MCF 10A (cell line): ENCODE measurements at places on chromosomes 2 and 18.
A peak's percentile ranks its signal among the peaks of the same experiment; 100 is the strongest.

DNA sequence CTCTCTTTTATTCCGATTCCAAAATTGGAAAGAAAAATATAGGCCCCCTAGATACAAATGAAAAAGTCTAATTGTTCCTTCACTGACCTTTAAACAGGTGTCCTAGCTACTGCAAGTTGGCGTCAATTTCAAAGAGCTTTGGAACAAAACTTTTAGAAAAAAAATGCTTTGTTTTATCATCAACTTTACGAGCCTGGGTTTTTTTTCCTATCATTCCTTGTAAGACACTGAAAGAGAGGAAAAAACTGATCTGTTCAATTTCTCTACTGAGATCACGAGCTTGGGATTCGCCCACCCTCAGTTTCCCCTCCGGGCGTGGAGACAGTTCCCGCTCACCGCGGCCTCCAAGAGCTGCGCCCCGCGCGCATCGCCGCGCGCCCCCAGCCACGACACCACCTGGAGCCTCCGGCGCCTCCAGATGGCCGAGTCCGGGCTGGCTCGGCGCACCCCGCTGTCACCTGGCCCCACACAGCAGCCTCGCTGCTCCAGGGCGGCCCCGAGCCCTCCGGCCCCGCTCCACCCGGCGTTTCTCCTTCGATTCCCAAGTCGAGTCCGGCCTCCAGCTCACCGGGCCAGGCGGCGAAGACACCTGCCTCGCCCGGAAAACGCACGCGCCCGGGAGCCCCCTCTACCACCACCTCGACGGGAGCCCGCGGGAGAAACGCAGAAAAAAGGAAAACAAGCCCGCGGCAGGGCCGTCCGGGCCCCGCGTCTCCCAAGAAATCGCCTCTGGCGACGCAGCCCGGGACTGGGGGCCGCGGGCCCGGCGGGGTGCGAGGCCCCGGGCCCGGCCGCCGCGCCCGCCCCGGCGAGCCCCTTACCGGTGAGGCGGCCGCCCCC is 656 bp downstream of the TBC1D8 start:
- DNase-seq, result no peak

DNA sequence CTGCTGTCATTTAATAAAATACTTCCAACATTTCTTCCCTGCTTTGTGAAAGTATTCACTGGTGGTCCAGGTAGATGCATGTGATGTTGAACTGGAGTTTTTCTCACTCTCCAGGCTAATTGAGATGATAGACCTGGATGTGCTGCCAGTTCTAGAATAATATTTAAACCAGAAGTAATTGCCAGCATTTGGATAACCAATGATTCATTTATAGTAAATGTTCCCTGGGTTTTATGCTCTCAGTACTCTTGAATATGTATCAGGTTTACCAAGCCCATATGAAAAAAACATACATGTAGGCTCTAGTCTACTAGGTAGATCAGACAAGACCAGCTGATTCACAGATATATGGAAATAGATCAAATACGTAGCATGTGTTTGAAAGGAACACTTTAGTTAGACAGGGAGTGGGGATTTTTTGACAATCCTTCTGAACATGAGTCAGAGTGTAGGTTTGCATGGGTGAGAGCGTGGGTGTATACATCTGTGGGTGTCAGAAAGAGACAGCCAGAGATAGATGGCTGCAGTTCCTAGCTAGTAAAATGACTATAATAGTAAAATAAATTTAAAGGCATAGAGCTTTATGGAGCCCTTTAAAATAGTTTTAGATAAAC is 115.1 kb downstream of the NAB1 start:
- DNase-seq, result peak; percentile 23

DNA sequence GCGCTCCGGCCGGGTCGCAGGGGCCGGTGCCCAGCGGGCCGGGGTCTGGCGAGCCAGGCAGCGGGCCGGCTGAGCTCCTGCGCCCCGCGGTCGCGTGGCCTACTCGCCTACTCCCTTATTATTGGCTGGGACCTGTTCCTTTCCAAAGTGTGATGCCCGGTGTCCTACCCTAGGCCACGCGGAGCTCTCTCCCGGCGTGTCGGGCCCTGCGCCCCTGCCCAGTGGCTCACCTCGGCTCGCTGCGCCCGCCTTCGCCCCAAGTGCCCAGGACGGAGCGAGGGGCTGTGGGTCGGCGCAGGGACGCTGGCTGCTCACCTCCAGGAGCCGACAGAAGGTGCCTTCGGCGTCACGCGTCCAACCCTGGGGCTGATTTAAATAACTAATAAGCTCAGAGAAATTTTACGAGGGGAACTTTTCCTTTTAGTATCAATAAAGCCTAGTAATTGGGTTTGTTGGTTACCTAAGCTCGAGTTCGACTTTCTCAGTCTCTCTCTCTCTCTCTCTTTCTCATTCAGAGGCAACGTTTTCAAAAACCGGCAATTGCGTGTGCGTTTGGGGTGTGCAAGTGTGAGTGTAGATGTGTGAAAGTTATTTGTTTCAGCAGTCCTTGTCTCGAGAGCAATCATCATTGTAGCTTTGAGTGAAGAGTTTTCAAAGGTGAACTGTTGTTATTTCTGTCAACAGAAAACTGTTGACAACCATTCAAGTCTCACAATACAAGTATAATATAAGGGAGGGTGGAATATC is 7.0 kb upstream of the SATB2 start:
- no peak for DNase-seq

GRCh38 chr2:217795067-217795466 is 207.7 kb downstream of the TNS1 start:
- no peak for DNase-seq

DNA sequence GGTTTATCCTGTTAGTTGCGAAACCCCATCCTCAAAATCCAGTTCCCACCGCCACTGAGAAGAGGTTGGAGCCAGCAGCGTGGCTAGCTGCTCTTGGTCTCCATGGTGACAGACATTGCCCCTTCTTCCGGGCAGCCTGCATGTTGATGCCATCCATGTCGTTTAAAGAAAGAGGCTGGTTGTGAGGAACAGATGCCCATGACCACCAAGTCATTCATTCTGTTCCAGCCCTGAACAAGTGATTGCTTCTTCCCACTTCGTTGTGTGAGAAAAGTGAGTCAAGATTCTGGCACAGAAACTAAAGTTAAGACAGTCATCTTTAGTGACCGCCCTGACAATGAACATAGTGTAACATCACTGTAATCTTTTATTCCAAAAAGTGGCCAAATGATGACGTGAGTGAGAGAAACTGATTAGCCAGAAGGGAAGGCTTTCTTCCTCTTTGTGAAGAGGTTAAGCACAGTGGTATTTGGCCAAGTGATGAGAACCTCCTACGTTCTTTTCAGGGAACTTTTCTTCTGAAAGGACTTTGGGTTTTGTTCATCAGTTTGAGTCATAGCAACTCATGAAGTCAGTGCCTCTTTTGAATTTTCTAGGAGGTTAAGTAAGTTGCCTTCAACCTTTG is 272.5 kb downstream of the GALR1 start:
- DNase-seq, result no peak

DNA sequence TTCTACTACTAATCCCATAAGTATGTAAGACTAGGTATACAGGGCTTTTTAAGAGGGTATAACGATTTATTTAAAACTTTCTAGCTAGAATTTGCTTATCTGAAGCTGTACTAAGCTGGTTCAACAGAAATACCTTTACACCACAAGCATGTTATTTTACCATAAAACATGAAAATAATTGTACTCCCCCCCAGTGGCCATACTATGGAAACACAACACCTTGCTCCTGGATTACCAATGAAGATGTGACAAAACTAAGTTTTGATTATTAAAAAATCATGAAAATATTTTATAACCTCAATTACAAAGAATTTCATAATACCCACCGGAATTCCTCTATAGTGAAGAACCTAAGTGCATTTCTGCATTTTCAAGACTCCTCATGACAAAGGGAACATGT is 27.3 kb downstream of the LPIN2 start:
- DNase-seq, result peak; percentile 52

- no peak for DNase-seq
These were observed 174.4 kb downstream of the RPIA start for GRCh38 chr2:88865801-88866371.

GRCh38 chr2:134919341-134920210 is 954 bp downstream of the CCNT2 start:
- peak; percentile 44 for DNase-seq

GRCh38 chr2:109345653-109346480 is 216.9 kb downstream of the SH3RF3 start:
- no peak for DNase-seq

GRCh38 chr18:41783065-41783818 is 171.8 kb upstream of the PIK3C3 start:
- no peak for DNase-seq

- no peak for DNase-seq
These were observed 181.4 kb downstream of the DYM start for GRCh38 chr18:49279041-49279440.

DNA sequence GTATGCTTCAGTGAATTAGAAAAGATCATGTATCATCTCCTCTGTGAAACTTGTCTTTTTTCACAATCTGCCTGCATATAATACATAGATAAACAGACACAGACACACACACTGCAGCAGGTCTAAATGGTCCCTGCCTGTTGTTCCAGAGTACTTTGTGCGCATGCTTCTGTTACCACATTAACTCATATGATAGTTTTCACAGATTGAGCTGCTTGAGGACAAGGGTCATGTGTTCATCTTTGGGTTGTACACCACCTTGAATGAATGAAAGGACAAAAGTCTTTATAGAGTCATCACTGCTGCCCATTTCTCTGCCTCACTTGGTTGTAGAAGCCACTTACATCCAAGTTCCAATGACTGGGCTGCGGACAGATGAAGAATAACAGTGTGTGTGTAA is 72.7 kb upstream of the GLS start:
- DNase-seq, result no peak

- no peak for DNase-seq
These were observed 113.7 kb upstream of the NRP2 start for GRCh38 chr2:205568620-205569019.

DNA sequence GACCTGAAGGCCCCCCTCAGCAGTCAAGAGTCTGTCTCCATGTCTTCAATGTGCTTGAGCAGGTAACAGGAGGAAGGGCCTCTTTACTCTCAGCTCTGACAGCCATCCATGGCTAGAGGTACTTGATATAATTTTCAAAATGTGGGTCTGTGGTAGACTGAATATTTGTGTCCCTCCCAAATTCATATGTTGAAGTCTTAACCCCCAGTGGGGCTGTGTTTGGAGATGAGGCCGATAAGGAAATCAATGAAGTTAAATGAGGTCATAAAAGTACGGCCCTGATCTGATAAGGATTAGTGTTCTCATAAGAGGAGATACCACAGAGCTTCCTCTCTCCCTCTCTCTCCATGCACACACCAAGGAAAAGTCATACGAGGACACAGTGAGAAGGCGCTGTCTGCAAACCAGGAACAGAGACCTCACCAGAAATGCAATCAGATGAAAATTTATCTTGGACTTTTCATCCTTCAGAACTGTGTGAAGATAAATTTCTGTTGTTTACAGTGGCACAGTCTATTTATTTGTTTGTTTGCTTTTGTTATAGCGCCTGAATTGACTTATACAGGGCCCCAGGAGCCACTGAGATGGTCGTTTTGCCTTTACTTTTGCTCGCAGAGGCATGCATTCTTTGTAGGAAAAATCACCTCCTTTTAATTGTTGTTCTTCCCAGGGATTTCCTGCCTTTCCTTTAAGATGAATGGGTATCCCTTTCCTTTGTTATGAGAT is 274.8 kb upstream of the TRIB2 start:
- DNase-seq, result no peak

GRCh38 chr18:3171631-3172030 is 48.1 kb downstream of the MYOM1 start:
- DNase-seq, result no peak

DNA sequence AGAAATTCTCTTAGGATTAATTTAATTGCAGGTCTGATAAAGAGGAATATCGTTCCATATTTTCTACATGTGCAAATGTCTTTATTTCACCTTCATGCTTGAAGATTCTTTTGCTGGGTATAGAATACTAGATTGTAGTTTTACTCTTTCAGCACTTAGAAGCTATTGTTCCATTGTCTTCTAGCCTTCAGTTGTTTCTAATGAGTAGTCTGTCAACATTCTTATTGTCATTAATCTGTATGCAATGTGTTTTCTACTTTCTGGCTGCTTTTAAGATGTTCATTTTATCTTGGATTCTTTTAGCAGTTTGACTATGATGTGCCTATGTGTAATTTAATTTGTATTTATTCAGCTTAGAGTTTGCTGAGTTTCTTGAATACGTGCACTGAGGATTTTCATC is 64.3 kb upstream of the ZNF385B start:
- DNase-seq, result no peak

- no peak for DNase-seq
These were observed 44.9 kb upstream of the LONRF2 start for GRCh38 chr2:100367163-100367562.

GRCh38 chr2:197090742-197091367 is 164.3 kb upstream of the PGAP1 start:
- DNase-seq, result no peak

GRCh38 chr18:49934457-49934856 is 121.1 kb upstream of the ACAA2 start:
- DNase-seq, result no peak

DNA sequence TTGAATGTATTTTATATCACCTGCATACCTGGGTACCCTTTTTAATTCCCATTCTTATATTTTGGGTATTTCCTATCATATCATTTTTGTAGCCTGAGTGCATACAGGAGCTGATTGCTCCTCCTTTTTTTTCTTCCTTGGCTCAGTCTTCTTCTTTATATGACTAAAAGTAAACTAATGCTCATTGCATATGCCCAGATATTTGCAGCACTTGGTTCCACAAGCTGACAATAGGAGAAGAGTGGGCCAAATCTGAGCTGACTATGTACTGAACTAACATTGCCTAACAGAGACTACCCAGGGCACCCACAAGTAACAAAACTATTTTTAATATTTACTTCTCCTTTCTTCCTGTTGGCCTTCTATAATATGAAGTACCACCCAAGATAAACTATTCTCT is 131.7 kb upstream of the SPOPL start:
- no peak for DNase-seq
